Activated CD8-positive, alpha-beta memory T cell treated with anti-CD3 and anti-CD28 coated beads, Interleukin-2, amount 50 U/mL, for 48 hours (primary cell): ENCODE measurements at places on chromosomes 5 and 9.

GRCh38 chr9:108691614-108692013 is 164.2 kb downstream of the ACTL7B start:
- no peak for DNase-seq

- DNase-seq, result no peak
These were observed 42.1 kb downstream of the SEC61B start for GRCh38 chr9:99264070-99264680.

DNA sequence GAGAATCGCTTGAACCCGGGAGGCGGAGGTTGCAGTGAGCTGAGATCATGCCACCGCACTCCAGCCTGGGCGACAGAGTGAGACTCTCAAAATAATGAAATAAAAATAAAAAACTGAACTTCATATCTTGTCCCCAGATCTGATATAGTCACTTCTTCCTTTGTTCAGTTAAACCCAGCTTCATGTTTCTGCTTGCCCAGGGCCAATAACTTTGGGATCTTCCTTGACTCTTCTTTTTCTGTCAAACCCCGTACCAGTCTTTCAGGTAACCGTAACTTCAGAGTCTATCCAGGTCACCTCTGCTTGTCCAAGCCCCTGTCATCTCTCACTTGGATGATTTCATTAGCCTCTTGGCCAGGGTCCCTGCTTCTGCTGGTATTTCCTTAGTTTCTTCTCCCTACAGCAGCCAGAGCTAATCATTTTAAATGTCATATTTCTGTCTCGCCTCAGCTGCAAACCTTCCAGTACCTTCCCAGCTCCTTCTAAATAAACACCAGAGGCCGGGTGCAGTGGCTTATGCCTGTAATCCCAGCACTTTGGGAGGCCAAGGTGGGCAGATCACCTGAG is 19.7 kb upstream of the ABL1 start:
- DNase-seq, result no peak

DNA sequence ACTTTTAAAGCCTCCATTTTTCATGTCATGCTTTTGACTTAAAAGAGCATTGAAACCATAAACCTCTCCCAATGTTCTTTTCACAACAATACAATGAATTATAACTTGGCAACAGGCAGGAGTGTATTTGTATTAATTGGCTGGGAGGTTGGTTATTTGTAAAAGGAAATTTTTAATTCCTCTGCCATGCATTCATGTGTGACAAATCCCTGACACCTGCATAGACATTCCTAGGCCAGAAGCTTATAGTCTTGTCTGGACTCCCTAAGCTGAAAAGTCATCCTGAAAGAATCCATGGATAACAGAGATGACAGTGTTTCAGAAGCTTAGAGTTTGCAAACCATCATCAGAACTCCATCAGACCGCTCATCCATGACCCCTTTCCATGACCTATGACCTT is 76.3 kb upstream of the PTGER4 start:
- DNase-seq, result no peak

DNA sequence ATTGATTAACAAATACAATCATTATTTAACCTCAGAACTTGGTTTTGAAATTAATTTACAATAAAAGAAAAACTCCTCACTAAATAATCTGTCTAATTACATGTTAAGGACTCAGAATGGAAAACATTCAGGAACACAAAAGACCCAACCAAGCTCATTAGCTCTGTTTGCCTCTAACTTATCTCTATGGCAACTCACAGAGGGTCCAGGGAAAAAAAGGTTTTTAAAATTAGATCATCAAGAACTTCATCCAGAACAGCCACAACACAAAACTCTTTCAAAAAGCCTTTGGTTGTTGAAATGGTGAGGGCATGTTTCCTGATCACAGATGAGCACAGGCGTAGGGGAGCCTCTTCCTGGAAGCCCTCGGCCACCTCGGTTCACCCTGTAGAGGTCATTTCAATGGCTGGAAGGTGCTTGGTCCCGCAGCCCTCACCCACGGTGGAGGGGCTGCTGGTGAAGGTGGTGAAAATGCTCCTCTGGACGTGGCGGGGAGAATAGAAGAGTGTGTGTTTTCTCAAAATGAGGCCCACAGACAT is 17.2 kb upstream of the TCF7 start:
- DNase-seq, result no peak

GRCh38 chr5:135878156-135878620 is 17.5 kb downstream of the IL9 start:
- DNase-seq, result no peak

DNA sequence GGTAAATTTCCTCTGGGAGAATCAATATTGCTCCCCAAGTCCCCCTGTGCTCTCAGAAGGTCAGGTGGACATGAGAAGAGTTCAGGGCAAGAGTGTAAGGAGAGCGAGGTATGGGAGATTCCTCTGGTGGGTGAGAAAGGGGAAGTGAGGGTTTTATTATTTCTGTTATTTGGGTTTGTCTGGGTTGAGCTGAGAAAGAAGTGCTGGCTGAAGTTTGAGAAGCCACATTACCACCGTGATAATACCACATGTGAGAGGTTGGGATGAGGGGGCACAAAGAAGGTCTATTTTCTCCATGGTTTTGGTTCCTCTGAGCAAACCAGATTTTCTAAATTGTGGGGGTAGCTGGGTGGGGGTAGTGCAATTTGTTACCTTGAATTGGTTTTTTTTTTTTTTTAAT is 350.4 kb downstream of the OSTF1 start:
- DNase-seq, result no peak

- DNase-seq, result no peak
These were observed 8.9 kb downstream of the F2R start for GRCh38 chr5:76724871-76725270.

DNA sequence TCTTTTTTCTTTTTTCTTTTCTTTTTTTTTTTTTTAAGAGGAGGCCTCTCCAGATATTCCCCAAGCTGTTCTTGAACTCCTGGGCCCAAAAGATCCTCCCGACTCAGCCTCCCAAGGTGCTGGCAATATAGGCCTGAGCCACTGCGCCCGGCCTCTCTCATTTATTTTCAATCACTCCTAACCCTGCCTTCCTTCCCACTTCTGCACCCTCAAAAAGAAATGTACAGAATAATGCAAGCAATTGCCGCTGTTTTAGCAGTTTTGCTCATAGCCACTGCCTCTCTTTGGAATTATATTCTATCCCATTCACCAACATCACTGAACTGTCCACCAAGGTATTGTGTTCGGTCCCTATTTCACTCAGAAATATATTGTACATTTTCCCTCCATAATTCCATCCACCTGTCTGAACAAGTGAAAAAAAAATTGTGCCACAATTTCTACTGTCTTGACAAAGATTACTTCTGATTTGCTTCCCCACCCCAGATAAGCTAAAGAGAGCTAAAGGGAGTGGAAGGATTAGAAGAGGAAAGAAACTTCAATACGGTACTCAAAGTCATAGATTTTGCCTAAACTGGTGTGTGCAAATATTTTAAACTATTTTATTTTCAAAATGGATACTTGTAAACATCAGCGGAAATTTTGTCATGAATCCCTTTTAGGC is 1.9 kb downstream of the FNBP1 start:
- DNase-seq, result no peak

GRCh38 chr9:88745276-88746001 is 210.5 kb downstream of the NXNL2 start:
- no peak for DNase-seq

DNA sequence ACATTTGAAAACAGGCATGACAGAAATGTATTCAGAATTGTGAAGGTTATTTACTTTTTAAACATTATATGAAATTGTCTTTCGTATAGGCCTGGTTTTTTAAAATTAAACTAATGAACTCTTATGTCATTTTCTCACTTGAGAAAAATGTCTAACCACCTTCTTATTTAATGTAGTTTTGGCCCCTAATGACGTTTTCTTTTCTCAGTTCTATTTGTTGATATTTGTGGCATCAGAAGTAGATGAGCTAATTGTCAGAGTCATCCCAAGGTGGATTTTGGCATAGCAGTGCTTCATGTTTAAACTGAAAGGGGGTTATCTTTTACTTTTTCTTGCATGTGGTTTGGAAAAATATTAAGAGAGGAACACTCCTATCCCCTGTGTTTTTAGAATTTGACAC is 28.2 kb downstream of the TGFBR1 start:
- no peak for DNase-seq

DNA sequence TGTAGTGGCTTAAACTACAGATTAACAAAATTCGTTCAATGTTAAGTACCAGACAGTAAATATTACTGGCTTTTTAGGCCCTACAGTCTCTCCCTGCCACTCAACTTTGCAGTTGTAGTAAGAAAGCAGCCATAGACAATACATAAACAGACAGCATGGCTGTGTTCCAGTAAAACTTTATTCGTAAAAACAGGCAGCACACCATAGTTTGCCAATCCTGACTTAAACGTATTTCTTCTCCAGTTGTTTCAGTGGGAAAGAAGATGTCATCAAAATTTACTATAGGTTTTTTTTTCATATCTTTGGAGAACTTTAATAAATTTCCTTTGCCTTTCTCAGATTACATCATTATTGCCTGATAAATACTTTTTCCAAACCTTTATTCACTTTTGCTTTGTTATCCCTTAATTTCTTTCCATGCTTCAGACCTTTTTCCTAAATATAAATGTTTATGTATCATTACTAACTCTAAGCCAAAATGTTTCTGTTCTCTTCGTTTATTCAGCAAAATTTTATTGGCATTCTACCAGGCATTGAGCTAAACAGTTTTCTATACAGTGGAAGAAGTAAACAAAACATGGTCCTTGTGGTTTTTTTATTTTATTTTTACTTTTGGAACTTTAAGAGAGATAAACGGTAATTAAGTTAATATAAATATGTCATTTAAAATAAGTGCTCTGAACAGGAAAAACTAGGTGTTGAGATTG is 64.5 kb downstream of the SLF1 start:
- DNase-seq, result no peak

DNA sequence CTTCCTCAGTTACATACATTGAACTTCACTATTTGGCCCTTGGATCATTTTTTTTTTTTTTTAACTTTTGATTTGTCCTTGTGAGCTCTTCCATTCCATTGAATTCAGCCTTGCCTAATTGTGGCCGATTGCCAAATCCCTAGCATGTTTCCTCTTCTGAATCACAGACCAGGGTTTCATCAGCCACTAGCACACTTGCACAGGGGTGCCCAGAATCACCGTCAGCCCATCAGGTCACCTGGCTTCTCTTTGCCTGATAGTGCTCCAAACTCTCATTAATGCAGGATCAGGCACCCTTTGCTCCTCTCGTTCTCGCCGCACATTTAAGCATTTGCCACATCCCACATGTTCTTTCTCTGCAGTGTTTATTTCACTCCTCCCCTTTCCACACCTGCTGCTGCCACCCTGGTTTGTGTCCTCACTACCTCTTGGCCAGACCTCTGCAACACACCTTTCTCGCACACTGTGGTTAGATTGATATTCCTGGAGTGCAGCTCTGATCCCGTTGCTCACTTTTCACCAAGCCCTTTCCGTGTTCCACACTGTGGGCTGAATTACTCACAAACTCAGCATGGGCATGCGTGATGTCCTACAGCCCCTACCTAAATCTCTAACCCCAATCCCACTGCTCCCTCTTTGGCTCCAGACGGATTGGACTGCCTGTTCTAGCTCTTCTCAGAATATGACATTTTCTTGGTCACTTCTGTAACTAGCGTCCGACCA is 9.8 kb downstream of the PIK3R1 start:
- DNase-seq, result no peak

DNA sequence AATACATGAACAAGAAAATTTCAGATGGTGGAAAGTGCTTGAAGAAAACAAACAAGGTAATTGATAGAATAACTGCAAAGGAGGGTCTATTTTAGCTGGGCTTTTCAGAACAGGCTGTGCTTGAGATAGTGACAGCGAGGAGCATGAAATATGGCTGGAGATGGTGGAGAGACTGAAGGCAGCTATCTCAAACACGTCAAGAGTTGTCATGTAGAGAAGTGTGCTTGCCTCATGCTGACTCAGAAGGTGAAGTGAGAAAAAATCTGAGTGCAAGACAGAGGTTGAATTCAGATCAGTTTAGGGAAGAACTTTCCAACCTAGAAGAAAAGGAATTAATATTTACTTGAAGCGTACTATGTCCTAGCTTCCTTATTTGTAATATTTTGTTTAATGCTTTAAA is 115.5 kb upstream of the RANBP3L start:
- no peak for DNase-seq

DNA sequence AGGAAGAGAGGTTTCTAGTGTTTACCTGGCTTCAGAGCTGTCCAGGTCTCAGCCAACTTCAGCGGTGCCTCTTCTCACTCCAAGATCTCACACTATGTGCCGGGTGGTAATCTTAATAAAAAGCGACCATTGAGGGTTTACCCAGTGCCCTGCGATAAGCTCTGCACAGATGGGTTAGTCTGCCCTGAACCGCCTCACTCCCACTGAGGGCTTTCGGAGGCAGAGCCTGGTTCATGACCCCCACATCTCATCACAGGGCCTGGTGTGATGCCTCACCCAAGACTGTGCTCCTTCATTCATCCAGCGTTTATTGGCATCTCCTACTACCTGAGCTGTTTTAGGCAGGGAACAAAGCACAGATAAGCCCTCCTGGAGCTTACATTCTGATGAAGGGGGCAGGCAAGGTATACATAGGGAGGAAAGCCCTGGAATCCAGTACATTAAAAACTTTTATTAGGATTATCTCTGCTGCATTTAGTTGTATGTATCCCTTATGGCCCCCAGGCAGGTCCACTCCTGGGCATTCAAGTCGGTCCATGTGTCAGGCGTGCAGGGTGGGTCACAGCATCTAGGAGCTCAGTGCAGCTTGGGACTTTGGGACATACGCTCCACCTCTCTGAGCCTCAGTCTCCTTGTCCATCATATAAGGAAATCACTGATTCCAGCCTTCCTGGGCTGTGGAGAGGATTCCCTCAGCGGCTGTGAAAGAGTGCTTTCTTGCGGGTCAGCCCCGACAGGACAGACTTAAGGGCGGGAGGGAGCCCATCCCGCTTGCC is 613 bp upstream of the COL15A1 start:
- DNase-seq, result no peak

DNA sequence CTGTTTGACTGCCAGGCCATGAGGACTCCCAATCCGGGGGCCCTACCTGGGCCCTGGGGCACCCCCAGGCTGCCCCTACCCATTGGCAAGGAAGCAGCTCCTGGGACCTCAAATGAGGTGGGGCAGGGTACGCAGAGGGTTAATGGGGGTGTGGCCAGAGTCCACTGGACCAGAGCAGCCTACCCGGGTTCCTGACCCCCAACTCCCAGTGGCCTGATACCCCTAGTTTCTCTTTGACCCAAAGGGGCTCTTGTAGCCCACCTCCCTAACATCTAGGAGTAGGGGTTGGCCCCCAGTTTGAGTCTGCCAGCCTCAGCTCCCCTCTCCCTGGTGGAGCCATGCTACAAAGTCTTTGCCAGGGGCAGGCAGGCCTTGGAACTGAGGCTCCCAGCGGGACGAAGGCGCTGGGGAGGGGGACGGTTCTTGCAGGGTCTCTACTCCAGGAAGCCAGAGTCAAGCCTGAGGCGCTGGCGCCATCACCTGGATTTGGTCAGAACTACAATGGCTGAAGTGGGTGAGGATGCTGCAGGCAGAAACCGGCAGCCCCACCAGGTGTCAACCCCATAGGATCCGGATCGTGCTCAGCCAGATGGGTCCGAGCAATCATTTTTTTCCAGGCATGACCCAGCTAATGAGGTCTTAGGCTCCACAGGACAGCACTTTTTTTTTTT is 8.4 kb upstream of the CERCAM start:
- DNase-seq, result peak; percentile 84

GRCh38 chr5:17000291-17000939 is 64.3 kb upstream of the MYO10 start:
- no peak for DNase-seq

GRCh38 chr9:131417264-131418142 is 23.6 kb downstream of the PRRC2B start:
- DNase-seq, result no peak

GRCh38 chr9:36535107-36535506 is 37.6 kb upstream of the MELK start:
- no peak for DNase-seq

- no peak for DNase-seq
These were observed 106.7 kb downstream of the INSYN2B start for GRCh38 chr5:169873642-169874041.
